ENCODE measurements at places on chromosomes 13 and 19.

- DNase-seq: no peak
Observed at GRCh38 chr13:53281677-53282076, 253.1 kb downstream of the OLFM4 start.

DNA sequence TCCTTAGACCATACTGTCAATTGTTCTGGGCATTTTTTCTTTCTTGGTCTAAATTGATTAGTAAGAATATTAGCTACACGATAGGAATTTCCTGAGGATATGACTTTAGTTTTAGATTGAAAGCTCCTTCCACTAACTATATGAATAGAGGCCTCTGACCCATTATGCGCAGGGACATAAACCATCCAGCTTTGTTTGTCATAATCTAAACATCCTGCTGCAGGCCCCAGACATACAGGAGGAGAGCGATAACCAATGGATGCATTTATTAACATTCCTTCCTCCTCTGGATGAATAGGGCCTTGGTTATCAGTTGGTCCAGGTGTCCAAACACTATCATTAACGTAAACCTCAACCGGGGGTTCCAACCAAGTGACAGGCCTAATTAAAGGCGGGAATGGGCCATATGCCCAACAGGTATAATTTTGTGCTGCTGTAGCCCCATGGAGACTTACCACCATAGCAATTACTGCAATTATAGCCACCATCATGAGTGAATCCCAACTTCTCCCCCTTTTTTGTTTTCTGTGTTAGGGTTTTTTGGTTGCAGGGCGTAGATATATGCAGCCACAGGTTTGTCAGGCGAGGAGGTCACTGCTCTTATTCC is 32.6 kb downstream of the CLEC4M start:
- DNase-seq: no peak

- DNase-seq: no peak
Observed at GRCh38 chr19:5179256-5179655, 161.4 kb downstream of the PTPRS start.

GRCh38 chr13:50187352-50188029 is 172.2 kb downstream of the KCNRG start:
- DNase-seq: no peak

DNA sequence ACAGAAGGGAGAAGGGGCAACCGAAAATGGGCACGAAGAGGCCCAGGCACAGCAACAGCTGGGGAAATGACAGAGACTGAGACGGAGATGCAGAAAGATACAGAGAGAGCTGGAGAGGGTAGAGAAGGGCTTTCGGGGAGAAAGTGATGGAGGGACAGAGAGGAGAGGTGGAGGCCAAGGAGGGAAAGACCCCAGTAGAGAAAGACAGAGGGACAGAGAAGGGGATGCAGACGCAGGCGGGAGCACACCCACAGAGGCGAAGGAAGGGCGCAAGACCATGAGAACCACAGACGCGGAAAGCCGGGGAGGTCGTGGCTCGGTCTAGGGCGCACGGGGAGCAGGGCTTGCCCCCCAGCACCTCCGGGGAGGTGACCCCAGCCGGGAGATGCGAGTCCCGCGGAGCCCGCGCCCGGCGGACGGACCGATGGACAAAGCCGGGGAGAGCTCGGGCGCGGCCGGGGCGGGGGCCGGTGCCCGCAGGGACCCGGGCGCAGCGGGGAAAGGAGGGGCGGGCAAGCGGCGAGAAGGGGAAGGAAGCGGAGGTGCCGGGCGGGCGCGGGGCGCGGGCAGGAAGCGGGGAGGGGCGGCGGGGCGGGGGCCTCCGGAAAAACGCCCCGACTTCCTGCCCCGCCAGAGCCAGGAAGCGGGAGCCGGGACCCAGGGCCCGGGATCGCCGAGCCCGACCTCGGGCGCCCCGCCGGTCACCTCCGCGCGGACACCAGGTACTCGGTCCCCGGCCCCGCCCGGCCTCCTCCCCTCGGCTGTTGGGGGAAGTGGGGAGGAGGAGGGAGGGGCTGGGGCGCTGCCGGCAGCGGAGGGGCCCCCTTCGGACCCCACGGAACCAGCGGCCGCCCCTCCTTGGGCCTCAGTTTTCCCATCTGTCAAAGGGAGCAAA is at the start of gene ARHGEF1:
TSS of gene ARHGEF1 (plus strand) at position 617 of the 895 bp plus-strand sequence. CDS start 4,899 bp downstream, outside the sequence.
- DNase-seq: no peak

DNA sequence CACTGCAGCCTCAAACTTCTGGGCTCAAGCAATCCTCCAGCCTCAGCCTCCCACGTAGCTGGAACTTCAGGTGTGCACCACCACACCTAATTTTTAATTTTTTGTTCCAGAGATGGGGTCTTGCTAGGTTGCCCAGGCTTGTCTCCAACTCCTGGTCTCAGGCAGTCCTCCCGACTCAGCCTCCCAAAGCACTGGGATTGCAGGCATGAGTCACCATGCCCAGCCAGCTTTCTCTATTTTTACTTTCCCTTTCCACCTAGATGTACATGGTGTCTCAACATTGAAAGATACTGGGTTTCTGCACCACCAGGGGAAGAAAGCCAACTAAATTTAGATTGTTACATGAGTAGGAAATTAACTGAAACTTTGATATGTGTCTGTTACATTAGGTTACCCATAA is 13.8 kb upstream of the ZNF846 start:
- no peak for DNase-seq

DNA sequence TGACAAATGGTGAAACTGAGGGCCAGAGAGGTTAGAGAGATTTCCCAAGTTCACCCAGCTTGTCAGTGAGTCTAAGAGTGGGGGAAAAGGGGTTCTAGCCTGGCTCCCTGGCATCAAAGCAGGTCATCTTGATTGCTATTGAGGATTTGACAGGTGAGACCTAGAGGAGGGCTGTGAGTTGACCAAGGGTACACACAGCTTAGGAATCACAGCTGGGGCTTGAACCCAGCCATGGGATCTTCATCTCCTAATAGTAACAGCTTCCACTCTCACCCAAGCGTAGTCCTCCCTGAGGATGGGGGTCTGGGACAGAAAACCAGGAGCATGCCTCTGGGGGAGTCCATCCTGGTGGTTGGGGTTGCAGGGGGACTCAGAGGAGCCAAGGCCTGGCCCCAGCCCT is 6.8 kb downstream of the CYP4F8 start:
- DNase-seq: no peak

GRCh38 chr13:23628250-23628649 is 58.0 kb downstream of the TNFRSF19 start:
- no peak for DNase-seq

GRCh38 chr13:109180905-109181425 is 551.6 kb downstream of the MYO16 start:
- DNase-seq: no peak

DNA sequence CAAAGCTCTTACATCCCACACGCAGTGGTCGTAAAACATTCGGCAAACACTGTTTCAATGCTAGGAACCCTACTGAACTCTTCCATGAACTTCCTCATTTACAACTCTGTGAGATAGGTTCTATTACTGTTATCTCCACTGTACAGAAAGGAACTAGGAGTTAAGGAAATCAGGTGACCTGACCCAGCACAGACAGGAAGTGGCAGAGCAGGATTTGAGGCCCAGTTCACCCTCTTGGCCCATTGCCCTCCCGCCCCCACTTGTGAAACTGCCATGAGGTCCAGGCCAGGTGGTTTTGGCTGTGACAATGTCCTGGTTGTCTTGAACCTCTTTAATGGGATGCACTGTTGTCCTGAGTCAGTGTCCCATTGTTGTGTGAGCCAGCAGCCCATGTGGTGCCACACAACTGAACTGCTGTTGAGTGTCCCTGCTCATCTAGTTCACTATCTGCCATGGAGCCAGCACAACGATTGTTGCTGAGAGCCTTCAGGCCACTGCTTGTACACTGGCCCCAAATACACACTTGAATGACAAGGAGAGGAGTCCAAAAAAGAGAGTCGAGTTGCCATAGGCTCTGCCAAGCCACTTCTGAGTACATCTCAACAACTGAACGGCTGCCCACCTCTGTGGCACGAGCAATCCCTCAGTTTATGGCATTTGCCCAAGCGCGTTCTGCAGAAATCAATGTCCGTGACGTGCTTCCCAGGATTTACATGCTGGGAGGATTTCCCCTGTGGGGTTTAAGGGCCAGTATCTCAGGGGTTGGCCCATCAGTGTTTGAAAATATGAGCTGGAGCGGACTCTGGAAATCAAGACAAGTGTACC is 484.6 kb downstream of the TSHZ3 start:
- no peak for DNase-seq

DNA sequence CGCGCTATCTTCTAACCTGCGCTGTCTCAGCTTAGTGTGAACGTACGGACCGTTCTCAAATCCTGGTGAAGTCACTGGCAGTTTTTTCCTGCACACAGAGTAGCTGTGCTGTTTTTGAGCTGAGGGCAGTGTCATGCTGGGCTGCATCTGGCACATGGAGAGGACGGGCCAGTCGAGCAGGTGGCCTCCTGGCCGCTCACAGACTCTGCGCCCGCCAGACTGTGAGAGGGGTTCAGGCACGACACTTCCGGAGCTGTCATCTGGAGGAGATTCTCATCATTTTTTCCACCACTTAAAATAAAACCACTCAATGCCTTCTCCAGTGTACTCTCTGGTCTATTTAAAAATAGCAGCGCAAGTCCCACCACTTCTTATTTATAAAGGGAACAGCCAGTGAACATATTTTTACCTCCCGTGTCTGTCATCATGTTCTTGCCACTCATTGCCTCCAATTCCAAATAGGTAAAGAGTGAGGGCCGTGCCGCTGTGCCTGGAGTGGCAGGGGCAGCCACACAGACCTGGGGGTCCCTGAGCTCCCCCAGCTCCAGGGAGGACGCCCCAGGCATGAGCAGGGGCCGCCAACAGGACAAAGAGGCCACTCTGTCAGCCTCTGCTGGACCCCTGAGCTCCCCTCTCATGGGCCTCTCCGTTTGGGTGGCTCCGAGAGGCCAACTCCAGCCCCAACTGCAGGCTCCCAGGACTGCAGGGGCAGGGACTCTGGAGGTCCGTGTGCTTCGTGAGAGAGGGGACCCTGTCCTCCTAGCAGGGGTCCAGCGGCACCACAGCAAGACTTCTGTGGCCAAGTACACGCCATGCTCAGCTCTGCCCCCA is 36.9 kb upstream of the GRTP1 start:
- no peak for DNase-seq

DNA sequence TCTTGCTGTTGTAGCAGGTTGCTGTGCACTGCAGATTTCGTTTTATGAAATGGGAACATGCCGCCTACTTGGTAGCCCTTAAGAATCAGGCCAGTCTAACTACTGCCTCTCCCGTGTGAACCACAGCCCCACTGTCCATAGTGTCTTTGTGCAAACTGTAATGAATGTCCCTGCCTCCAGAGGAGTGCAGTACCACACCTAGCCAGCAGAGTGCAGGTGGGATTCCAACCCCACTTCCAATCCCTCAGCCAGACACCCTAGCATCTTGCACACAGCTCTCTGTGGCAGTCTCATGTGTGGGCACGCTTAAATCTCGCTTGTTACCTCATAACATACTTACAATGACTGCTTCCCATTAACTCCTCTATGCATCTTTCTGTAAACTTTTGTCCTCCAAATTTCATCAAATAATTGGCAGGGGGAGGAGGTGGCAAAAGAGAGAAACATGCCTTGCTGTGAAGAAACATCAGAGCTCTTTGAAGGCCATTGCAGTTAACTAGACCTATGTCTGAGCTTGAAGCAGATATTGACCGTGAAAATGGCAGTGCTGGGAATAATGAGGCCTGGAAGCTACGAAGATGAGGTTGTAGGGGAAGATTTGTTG is 47.2 kb downstream of the ZAR1L start:
- no peak for DNase-seq
